Hair follicular keratinocyte (primary cell): ENCODE measurements at places on chromosomes 7 and 10. TPM values are rescaled to one million over a fixed set of nuclear protein-coding genes. Genes with fewer than 3 reads are reported as not detected.

FMC1 gene
- total RNA-seq, result 11.6 and 14.5 TPM in 2 replicates

ICA1 gene
- total RNA-seq, result 2.4 and 5.4 TPM in 2 replicates

TLX1 gene
- not detected in 2 replicates for total RNA-seq

AZGP1 gene
- total RNA-seq, result 0.39 TPM in 1 of 2 replicates, not detected in the other

TMEM176A gene
- total RNA-seq, result 0.23 TPM in 1 of 2 replicates, not detected in the other

C10orf95 gene
- total RNA-seq, result 3.2 and 7.7 TPM in 2 replicates

DRGX gene
- not detected in 2 replicates for total RNA-seq

CPXM2 gene
- under 0.01 and 0.04 TPM in 2 replicates for total RNA-seq

PRR15 gene
- total RNA-seq, result 2.7 and 6.3 TPM in 2 replicates

FZD1 gene
- total RNA-seq, result 2.5 and 4.1 TPM in 2 replicates

OR2A7 gene
- 1.1 and 4.1 TPM in 2 replicates for total RNA-seq

INHBA gene
- total RNA-seq, result 28.7 and 121 TPM in 2 replicates

FAM185A gene
- 7.1 and 8.2 TPM in 2 replicates for total RNA-seq

SAMD9 gene
- 3.4 and 4.0 TPM in 2 replicates for total RNA-seq

ADAMTS14 gene
- total RNA-seq, result 0.19 TPM in 1 of 2 replicates, not detected in the other

CREB3L2 gene
- total RNA-seq, result 16.3 and 19.9 TPM in 2 replicates

CLRN3 gene
- total RNA-seq, result not detected in 2 replicates

SMO gene
- total RNA-seq, result 6.5 and 7.5 TPM in 2 replicates

CYP3A4 gene
- total RNA-seq, result not detected in 2 replicates

MYL7 gene
- not detected in 2 replicates for total RNA-seq
